ENCODE measurements at places on chromosomes 1 and 21.
A peak's percentile ranks its signal among the peaks of the same experiment; 100 is the strongest.

GRCh38 chr1:6815726-6816125 lies 30.5 kb downstream of the CAMTA1 start:
- DNase-seq, result no peak

DNA sequence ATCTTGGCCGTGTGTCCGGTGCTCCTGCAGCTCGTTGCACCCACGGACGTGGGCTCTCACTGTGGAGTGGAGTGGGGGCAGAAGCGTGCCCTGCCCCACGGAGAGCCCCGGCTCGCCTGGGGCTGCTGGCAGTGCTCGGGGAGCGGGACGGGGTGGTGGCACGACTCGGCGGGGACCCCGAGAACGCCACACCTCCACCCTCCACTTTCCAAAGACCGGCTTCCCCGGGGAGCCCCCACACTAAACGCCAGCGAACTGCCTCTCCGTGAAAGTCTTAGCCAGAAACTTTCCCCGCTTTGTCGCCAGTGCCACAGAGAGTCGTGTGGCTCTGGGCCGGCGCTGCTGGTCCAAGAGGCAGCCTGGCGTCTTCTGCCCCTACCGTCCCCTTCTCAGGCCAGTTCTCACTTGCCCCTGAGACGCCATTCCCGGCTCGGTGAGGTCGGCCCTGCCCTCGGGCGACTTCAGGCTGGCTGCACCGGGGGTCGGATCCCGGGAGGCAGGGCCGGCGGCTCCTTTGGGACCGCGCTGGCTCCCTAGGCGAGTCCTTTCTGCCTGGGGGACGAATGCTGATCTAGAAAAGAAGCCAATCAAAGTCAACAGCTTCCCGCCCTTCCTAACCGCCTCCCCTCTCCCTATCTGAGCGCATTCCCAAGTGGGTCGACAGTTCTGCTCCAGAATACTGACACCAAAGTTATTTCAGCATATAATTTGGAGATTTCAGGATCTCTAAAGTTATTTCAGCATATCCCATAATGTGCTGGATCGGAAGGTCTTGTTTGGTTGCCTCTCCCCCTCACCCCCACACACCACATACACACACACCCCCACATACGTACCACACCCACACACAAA lies 2.6 kb upstream of the SAMD13 start:
- DNase-seq, result peak; percentile 13

DNA sequence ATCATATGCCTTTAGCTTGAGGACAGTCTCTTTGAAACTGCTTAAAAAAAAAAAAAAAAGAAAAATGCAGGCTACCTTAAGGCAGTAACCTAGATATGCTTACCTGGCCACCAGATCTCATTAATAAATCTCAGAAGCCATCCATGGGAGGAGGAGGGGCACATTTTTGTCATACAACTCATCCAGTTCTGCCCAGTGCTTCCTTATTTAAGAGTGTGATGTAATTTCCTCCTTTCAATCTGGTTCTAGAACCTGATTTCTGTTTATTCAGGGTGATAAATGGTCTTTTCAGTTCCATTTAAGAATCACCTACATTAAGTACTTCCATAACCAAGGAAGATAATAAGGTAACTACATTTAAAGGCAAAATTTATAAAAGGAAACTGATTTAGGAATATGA lies 6.1 kb downstream of the ERRFI1 start:
- DNase-seq, result no peak

- DNase-seq, result no peak
Observed at GRCh38 chr1:218524526-218524925, 179.4 kb downstream of the TGFB2 start.

- no peak for DNase-seq
Observed at GRCh38 chr1:82697965-82698364, 897.2 kb downstream of the ADGRL2 start.

GRCh38 chr1:50139339-50140181 lies 30.8 kb downstream of the ELAVL4 start:
- no peak for DNase-seq

- no peak for DNase-seq
Observed at GRCh38 chr1:211623515-211623914, 44.6 kb upstream of the SLC30A1 start.

DNA sequence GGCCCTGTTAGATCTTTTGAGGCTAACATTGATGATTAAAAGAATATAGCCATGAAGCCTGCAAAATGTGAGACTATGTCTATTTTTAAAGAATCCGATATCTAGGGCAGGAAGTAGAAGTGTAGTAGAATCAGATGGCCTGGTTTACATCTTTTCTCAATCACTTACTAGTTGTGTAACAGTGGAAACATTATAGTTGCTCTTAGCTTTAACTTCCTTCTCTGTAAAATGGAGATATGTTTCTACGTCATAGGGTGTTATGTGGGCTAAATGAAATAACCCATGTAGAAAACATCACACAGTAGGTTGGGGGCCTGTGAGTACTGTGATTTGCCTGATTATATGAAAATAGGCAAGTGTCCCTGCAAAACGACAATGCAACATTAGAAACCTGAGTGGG lies 4.4 kb upstream of the IGFN1 start:
- DNase-seq, result no peak

- no peak for DNase-seq
Observed at GRCh38 chr1:76433526-76433925, 359.0 kb downstream of the ST6GALNAC3 start.

DNA sequence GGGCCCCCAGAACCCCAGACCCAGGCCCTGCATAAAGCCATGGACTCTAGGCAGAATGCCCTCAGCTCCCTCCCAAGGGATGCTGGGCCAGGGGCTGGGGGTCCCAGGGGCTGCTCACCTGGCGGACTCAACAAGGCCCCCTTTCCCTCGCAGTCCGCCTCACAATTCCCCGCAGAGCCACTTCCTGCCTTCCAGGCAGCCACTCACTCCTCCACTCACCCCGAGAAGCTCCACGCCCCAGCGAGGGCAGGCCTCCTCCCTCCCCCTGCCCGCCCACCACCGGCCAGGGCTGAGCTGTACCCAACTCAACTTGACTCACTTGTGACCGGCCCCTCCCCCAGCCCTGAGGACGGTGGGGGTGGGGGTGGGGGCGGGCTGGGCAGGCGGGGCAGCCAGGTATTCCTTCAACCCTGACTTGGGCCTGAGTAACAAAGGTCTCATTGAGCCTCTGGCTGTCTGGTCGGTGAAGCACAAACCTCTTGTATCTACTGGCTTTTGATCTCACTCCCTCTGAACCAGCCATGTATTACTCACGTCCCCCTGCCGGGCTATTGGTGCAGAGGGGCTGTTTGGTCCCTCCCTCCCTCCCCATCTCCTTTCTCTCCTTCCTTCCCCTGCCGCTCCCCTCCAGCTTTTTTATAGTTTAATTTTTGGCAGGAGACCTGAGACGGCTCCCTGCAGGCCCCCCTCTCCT lies 5.9 kb downstream of the BLACAT1 start:
- no peak for DNase-seq

GRCh38 chr1:12302798-12303447 lies 73.1 kb downstream of the VPS13D start:
- DNase-seq, result no peak

GRCh38 chr21:20040768-20041167 lies 957.4 kb upstream of the NCAM2 start:
- DNase-seq, result no peak

- no peak for DNase-seq
Observed at GRCh38 chr1:150249936-150250335, 7.6 kb upstream of the CA14 start.

GRCh38 chr1:214514819-214515383 lies 36.5 kb downstream of the PTPN14 start:
- no peak for DNase-seq

DNA sequence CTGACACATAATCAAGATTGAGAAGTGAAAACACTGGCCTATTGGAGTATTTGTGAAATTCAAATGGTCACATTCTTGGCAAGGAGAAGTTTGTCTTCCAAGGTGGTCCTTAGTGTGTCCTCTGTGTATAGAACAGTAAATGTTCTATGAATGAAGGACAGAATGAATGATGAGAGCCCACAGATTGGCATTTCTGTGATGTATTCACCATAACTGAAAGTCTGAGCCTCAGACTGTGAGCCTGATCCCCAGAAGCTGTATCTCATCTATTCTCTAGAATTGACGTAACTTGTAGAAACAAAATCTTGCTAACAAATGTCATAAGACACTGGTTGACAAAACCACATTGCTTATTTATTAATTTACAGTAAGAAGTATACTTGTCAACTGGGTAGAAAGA lies 111.5 kb upstream of the ETV3 start:
- DNase-seq, result no peak

GRCh38 chr1:204077979-204078696 lies 5.2 kb downstream of the SOX13 start:
- DNase-seq, result no peak

DNA sequence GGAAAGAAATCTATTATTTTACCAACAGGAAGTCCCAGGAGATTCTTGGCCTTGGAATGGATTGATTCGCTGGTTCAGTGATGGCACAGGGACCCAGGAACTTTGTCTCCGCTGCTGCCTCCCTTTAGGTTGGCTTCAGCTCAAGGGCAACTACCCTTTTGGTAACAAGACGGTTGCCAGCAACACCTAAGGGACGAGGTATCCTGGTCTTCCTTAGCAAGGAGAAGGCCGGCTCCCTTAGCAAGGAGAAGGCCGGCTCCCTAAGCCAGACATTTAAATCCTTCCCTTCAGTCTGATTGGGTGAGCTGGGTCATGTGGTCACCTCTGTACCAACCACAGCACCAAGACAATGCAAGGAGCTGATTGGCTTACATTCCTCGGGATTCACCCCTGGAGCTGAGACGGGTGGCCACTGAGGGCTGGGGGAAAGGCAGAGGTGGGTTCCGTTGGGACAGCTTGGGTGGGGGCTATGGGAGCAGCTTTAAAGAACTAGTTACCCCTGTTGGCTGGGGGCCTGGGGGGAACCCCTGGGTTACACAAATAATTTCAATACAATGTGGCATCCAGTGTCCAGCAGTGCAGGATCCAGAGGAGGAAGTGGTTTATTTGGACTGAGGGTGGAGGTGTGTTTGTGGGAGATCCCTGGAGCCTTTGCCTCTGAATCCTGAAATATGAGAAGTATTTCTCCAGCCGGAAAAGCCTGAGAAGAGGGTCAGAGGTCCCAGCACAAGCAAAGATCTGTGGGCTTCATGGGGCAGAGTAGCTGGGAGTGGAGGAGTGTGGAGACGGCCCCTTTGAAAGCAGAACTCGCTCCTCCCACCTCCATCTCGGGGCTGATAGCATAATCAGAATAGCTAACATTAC lies 20.7 kb upstream of the CLIC4 start:
- no peak for DNase-seq

GRCh38 chr1:217856342-217857034 lies 225.3 kb downstream of the SPATA17 start:
- no peak for DNase-seq

DNA sequence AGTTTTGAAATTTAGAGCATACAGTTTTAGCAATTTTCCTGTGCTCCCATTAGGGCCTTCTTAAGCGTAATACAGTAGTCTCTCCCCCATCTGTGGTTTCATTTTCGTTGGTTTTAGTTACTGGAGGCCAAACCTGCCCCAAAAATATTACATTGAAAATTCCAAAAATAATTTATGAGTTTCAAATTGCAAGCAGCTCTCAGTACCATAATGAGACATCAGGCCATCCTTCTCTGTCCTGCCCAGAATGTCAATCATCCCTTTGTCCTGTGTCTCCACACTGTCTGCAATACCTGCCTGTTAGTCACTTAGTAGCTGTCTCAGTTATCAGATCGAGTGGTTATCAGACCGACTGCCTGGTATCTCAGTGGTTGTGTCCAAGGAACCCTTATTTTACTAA lies 45.4 kb downstream of the ADSS2 start:
- no peak for DNase-seq

DNA sequence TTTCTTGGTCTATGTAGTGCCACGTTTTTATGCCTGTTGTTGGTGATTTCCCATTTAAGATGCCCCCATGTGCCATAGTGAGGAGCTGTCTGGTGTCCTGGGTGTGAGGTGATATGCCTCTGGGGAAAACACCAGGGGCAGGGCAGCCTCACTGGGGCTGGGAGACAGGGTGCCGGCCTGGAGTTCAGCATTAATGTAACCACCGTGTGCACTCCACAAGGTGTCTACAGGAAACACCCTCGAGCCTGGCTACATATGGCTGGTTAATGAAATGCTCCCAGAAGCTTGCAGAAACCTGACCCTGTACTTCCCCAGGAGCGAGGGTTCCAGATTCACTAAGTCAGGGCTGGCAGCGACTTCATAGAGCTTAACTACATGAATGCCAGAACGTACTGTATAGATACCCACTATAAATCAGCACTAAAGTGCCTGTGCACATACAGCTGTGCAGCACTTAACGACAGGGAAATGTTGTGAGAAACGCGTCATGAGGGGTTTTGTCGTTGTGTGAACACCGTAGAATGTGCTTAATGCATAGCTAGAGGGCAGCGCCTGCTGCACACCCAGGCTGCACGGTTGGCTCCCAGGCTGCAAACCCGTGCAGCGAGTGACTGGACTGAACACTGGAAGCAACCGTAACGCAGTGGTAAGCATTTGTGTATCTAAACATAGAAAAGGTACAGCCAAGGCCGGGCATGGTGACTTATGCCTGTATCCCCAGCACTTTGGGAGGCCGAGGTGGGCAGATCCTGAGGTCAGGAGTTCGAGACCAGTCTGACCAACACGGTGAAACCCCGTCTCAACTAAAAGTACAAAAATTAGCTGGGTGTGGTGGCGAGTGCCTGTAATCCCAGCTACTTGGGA lies 10.4 kb downstream of the TFF2 start:
- DNase-seq, result no peak

- no peak for DNase-seq
Observed at GRCh38 chr21:34182436-34182835, 109.1 kb downstream of the MRPS6 start.

GRCh38 chr21:24617819-24618218 lies 989.5 kb downstream of the MRPL39 start:
- DNase-seq, result no peak

GRCh38 chr1:29706936-29707335 lies 470.6 kb downstream of the PTPRU start:
- DNase-seq, result no peak

- DNase-seq, result no peak
Observed at GRCh38 chr1:175313672-175314225, 121.2 kb upstream of the KIAA0040 start.

DNA sequence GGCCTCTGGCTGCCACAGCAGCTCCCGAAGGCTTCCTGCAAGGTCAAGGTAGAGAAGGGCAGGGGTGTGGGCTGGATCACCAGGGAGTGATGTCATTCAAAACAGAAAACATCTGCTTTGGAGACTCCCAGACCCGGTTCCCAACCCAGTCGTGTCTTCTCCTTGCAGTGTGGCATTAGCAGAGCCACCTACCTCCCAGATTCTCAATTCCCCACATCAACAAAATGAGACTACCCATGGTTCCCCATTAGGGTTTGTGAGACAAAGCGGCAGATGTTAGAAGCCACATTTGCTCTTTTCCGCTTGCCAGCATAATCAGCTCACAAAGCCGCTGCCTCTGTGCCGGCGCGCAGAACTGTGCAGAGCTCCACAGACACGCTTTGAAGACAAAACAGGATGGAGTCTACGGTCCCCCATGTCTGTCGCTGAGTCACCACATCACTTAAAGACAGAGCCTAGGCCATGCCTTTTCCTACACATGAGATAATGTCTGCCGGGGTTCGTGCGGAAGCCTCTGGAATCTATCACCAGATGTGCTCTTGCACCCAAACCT lies 12.5 kb downstream of the KIF17 start:
- DNase-seq, result no peak

Measured in CD4-positive, alpha-beta T cell treated with Interferon gamma for 1 hour (primary cell).